ENCODE measurements at places on chromosomes 2 and 18. TPM values are rescaled to one million over a fixed set of nuclear protein-coding genes. Genes with fewer than 3 reads are reported as not detected.

The NETO1 gene
- total RNA-seq: 0.12 TPM

- no peak for DNase-seq
Observed at GRCh38 chr2:224242561-224242960, 159.3 kb downstream of the FAM124B start.

- DNase-seq: no peak
Observed at GRCh38 chr2:214482728-214483127, 71.9 kb downstream of the VWC2L start.

DNA sequence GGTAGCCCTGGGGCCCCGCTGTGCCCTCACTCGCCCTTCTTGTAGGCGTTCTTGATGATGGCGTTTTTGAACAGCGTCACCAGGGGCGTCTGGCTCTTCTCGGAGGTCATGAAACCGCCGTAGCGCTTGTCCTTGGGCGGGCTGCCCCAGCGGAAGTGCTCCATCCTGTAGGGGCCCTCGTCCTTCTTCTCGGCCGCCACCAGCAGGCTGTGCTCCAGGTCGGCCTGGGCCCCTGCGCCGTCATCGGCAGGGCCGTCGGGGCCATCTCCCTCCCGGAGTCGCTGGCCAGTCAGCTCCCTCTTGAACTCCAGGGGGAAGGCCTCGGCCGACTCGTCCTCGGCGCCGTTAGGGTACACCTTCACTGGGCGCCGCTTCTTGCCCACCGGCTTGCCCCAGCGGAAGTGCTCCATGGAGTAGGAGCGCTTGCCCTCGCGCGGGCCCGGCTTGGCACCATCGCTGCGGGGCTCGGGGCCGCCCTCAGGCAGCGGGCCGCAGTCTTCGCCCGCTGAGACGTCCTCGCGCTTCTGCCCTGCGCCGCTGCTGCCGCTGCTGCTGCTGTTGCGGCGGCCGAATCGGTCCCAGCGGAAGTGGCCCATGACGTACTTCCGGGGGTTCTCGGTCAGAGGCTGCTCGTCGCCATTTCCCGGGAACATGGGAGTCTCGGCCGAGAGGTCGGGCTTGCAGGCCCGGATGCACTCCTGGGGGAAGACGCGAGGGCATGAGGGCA, 7.2 kb downstream of the POMC start:
- DNase-seq: peak; percentile 74

DNA sequence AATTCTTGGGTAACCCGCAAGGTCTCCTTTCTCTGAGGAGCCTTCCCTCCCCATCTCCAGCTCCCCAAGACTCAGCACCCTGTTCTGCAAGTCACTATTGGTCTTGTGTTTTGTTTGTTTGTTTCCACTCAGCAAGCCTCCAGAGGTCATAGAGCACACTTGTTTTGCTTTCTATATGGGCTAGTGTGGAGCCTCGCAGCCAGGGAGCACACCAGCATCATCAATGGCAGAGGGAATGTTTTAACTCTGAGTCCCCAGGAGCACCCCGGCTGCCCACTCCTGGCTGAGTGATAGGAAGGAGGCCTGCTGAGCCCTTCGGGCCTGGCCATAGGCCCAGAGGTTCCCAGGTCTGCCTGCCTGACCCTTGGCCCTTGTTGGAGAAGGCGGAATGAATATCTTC, 36.6 kb downstream of the GLI2 start:
- DNase-seq: no peak

- no peak for DNase-seq
Observed at GRCh38 chr2:223797037-223797436, 40.3 kb downstream of the AP1S3 start.

The ALLC gene
- total RNA-seq: not detected

DNA sequence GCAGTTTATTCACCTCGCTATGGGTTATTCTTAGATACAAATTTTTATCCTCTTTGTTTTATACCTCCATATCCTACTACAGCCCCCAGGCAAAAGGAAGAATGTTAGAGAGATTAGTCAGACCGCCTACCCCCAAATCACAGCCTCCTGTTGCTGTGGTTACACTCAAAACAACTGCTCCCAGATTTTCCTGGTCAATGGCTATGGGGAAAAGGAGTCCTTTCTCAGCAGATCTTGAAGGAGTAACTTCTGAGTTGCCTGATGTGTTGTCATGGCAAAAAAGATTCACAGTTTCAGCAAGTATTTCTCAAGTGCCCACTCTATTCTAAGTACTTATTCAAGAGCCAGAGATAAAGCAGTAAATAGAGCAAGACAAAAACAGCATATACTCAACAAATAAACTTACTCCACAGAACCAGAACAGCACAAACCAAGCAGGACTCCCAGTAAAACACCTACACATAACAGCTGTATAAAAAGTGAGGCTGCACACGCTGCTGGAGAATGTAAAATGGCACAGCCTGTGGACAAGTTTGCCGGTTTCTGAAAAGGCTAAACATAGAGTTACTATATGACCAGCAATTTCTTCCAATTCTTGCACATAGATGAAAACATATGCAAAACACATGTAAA, 104.8 kb downstream of the NOL10 start:
- DNase-seq: peak; percentile 98

DNA sequence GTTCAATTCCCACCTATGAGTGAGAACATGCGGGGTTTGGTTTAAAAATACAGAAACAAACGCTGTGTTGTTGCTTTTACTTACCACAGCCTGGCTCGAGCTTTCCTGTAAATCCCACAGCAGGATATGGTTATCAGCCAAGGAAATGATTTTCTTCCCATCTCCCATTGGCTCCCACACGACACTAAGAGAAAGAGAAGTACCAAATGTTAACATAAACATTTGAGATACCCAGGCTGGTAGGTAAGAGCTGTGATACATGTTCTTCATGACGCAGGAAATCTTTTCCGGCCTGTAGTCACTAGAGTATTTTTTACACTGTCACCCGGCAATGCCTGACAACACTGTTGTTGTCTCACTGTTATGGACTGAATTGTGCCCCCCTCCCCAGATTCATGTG, 163.6 kb downstream of the EIPR1 start:
- no peak for DNase-seq

Data from RPMI7951 (cell line).